Placental pericyte (primary cell): ENCODE measurements at places on chromosomes 5 and 9. TPM values are rescaled to one million over a fixed set of nuclear protein-coding genes. Genes with fewer than 3 reads are reported as not detected.

The NR5A1 gene
- total RNA-seq, result not detected in 2 replicates

The SGCD gene
- total RNA-seq, result 0.88 and 2.9 TPM in 2 replicates

The NUTM2G gene
- total RNA-seq, result not detected in 2 replicates

The DRD1 gene
- total RNA-seq, result 0.44 and 0.72 TPM in 2 replicates

The NR6A1 gene
- 0.66 and 0.72 TPM in 2 replicates for total RNA-seq

The ANKRD34B gene
- total RNA-seq, result not detected in 2 replicates

The UBLCP1 gene
- 35.5 and 37.5 TPM in 2 replicates for total RNA-seq

The C6 gene
- total RNA-seq, result not detected in 2 replicates

The PAEP gene
- not detected in 2 replicates for total RNA-seq

The TMOD1 gene
- 0.43 TPM in 1 of 2 replicates, not detected in the other for total RNA-seq

The FGF10 gene
- total RNA-seq, result not detected in 2 replicates

The CDC20B gene
- total RNA-seq, result not detected in 2 replicates

The HTR4 gene
- total RNA-seq, result not detected in 2 replicates

The SLC27A6 gene
- 0.44 and 0.57 TPM in 2 replicates for total RNA-seq

The FAM163B gene
- total RNA-seq, result 2.2 TPM in 1 of 2 replicates, not detected in the other

The DEPDC1B gene
- 0.44 and 12.0 TPM in 2 replicates for total RNA-seq

The MELK gene
- total RNA-seq, result 4.4 and 57.0 TPM in 2 replicates

The INSL6 gene
- 0.22 TPM in 1 of 2 replicates, not detected in the other for total RNA-seq

The SUSD3 gene
- not detected in 2 replicates for total RNA-seq

The GABRA6 gene
- total RNA-seq, result 0.29 TPM in 1 of 2 replicates, not detected in the other

The ABLIM3 gene
- 18.6 and 71.4 TPM in 2 replicates for total RNA-seq

The SYNPO gene
- total RNA-seq, result 7.9 and 9.3 TPM in 2 replicates

The VCAN gene
- total RNA-seq, result 200 and 945 TPM in 2 replicates

The ZNF346 gene
- 12.9 and 19.5 TPM in 2 replicates for total RNA-seq

The CARTPT gene
- not detected in 2 replicates for total RNA-seq

The GPR151 gene
- total RNA-seq, result not detected in 2 replicates

The QRFP gene
- total RNA-seq, result not detected in 2 replicates

The RNF183 gene
- total RNA-seq, result not detected in 2 replicates

The GRIN3A gene
- total RNA-seq, result not detected in 2 replicates
